Gastrocnemius medialis (tissue), 4 donors: ENCODE measurements at places on chromosomes 2 and 18. TPM values are rescaled to one million over a fixed set of nuclear protein-coding genes. Genes with fewer than 3 reads are reported as not detected.

CYP26B1 gene
- total RNA-seq = 2.7 TPM

IL36B gene
- not detected for total RNA-seq

DNA sequence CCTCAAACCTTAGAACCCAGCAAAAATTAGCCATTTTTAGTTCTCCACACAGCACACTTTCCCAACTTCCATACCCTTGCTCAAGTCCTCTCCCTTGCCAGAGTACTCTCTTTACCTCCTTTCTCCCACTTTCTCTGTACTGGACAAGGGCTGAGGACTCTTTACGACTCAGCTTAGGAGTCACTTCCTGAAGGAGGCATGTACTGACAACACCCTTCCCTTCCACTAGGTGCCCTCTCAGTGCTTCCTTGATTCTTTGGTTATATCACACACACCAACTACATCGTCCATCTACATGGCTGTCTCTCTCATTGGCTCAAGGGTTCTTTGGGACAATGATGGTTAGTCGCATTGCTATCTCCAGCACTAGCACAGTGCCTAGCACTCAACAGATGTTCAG lies 5.2 kb upstream of the C18orf63 start:
- H3K27ac ChIP-seq = no peak overlapping the region
- no peaks in the 10 kb centered on the region for H3K27me3 ChIP-seq
- no peaks in the 10 kb centered on the region for H3K36me3 ChIP-seq
- DNase-seq = no peak

- no peak overlapping the region for H3K4me3 ChIP-seq
- no peak overlapping the region for H3K27ac ChIP-seq
- H3K27me3 ChIP-seq = no peaks in the 10 kb centered on the region
- H3K4me1 ChIP-seq = no peaks in the 10 kb centered on the region
- H3K36me3 ChIP-seq = no peaks in the 10 kb centered on the region
- no peak for DNase-seq
Observed at GRCh38 chr18:77140439-77141109, 8.0 kb upstream of the MBP start.

CCDC102B gene
- 1.2 TPM for total RNA-seq

DNA sequence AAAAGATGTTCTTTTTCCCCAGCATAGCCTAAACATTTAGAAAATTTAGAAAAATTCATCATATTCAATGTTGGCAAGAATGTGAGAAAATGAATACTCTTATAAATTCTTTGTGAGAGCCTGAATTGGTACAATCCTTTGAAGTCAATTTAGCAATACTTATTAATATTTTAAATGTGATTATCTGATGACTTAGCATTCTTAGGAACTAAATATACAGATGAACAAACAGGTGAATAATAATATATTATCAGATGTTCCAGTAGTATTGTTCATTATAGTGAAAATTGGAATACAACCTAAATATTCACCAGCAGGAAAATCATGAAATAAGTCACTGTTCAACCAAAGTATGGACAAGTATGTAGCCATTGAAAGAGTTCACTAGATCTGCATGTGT lies 55.5 kb upstream of the MEIS1 start:
- no peak overlapping the region for H3K4me3 ChIP-seq
- H3K27me3 ChIP-seq = peaks cover 7% of the 10 kb centered on the region
- DNase-seq = no peak
- no peaks in the 10 kb centered on the region for H3K4me1 ChIP-seq

DNA sequence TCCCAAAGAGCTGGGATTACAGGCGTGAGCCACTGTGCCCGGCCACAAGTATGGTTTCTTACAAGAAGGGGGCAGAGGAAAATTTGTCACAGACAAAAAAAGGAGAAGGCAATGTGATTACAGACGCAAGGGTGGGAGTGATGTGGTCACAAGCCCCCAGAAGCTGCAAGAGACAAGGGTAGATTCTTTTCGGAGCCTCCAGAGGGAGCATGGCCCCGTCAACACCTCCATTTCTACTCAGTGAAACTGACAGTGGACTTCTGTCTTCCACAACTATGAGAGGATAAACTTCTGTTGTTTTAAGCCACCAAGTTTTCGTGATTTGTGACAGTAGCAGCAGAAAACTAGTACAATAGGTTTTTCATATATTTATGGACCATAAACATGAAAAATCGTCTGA lies 2.1 kb upstream of the TCF7L1 start:
- H3K27me3 ChIP-seq = no peaks in the 10 kb centered on the region
- no peaks in the 10 kb centered on the region for H3K36me3 ChIP-seq
- no peak overlapping the region for H3K27ac ChIP-seq
- no peak overlapping the region for H3K4me3 ChIP-seq
- peaks cover 14% of the 10 kb centered on the region for H3K4me1 ChIP-seq
- no peak for DNase-seq

TEX44 gene
- total RNA-seq = not detected

GRCh38 chr2:223696719-223697118 lies 94.6 kb upstream of the SCG2 start:
- H3K36me3 ChIP-seq = no peaks in the 10 kb centered on the region
- H3K4me1 ChIP-seq = no peaks in the 10 kb centered on the region
- H3K4me3 ChIP-seq = no peak overlapping the region
- no peak overlapping the region for H3K27ac ChIP-seq

DNA sequence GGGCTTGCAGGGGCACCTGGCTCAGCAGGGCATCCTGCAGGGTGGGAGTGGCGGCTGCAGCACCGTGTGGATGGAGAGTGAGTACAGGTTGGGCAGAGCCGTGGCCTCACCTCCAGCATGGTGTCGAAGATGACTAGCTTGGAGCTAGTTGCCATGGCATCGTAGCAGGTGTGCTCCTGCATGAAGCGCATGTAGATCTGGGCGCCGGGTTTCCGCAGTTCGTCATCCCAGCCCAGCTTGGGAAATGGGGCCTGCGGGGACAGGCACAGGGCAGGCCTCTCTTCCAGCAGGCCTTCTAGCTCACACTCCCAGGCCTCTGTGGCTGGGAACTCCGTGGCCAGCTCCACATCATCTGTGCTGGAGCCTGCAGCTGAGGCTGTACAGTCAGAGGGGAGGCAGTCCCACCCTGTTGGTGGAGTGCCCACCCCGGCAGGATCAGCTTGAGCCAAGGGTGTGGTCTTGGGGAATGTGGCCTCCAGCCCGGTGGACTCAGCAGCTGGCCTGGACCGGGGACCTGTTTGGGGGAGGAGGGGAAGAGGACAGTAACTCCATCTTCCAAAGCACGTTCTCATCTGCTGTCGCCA lies 1.6 kb downstream of the PRKAG3 start:
- H3K36me3 ChIP-seq = no peaks in the 10 kb centered on the region
- peak overlapping the region; percentile 95 for H3K27ac ChIP-seq
- peaks cover 79% of the 10 kb centered on the region for H3K4me1 ChIP-seq

DNA sequence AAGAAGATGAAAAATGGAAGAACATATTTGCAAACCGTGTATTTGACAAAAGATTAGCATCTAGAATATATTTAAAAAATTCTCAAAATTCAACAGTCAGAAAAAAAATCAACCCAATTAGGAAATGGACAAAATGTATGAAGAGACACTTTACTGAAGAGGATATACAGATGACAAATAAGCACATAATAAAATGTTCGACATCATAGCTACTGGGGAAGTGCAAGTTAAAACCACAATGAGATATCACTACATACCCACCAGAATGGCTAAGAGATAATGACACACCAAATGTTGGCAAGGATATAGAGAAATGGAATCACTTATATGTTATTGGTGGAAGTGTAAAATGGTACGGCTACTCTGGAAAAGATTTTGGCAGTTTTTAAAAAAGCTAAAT lies 11.7 kb upstream of the NUP35 start:
- H3K4me1 ChIP-seq = no peaks in the 10 kb centered on the region
- H3K27ac ChIP-seq = no peak overlapping the region
- H3K27me3 ChIP-seq = no peaks in the 10 kb centered on the region
- DNase-seq = no peak
- no peaks in the 10 kb centered on the region for H3K36me3 ChIP-seq
- H3K4me3 ChIP-seq = no peak overlapping the region

DOK6 gene
- total RNA-seq = 0.17 TPM

DNA sequence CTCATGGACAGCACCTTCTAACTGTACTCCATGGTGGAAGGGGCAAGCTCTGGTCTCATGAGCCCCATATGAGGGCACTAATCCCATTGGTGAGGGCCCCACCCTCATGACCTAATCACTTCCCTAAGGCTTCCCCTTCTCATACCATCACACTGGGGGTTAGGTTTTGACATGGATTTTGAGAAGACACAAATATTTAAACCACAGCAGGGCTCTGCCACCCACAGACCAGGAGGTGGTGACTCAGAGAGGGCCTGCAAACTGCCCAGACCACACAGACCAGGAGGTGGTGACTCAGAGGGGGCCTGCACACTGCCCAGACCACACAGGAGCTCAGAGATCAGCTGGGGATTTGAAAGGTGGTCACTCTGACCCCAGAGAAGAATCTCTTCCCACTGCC lies 222.0 kb downstream of the KLHL29 start:
- no peak for DNase-seq
- peaks cover 16% of the 10 kb centered on the region for H3K4me1 ChIP-seq
- H3K4me3 ChIP-seq = no peak overlapping the region
- no peaks in the 10 kb centered on the region for H3K36me3 ChIP-seq
- H3K27me3 ChIP-seq = no peaks in the 10 kb centered on the region
